ENCODE measurements at places on chromosomes 12 and 14. TPM values are rescaled to one million over a fixed set of nuclear protein-coding genes. Genes with fewer than 3 reads are reported as not detected.
A peak's percentile ranks its signal among the peaks of the same experiment; 100 is the strongest.

The CCDC175 gene
- total RNA-seq: 1.1 TPM

- DNase-seq: peak; percentile 96
Measured at GRCh38 chr12:51951199-51951842, at the start of gene ACVR1B. TSS of gene ACVR1B (plus strand) at chr12:51951699. CDS start at chr12:51951744, 45 bp downstream.

The SLC10A1 gene
- total RNA-seq: not detected

GRCh38 chr14:86852530-86852929 lies 1140.5 kb downstream of the GALC start:
- DNase-seq: no peak

Data from aorta (tissue), 5 donors.